CD4-positive, alpha-beta memory T cell (primary cell): ENCODE measurements at places on chromosomes 12 and 14.

GRCh38 chr12:121579981-121580868, 598 bp downstream of the KDM2B start:
- DNase-seq = peak; percentile 75

- DNase-seq = no peak
Observed at GRCh38 chr12:112837629-112838197, 46.2 kb downstream of the RPH3A start.

DNA sequence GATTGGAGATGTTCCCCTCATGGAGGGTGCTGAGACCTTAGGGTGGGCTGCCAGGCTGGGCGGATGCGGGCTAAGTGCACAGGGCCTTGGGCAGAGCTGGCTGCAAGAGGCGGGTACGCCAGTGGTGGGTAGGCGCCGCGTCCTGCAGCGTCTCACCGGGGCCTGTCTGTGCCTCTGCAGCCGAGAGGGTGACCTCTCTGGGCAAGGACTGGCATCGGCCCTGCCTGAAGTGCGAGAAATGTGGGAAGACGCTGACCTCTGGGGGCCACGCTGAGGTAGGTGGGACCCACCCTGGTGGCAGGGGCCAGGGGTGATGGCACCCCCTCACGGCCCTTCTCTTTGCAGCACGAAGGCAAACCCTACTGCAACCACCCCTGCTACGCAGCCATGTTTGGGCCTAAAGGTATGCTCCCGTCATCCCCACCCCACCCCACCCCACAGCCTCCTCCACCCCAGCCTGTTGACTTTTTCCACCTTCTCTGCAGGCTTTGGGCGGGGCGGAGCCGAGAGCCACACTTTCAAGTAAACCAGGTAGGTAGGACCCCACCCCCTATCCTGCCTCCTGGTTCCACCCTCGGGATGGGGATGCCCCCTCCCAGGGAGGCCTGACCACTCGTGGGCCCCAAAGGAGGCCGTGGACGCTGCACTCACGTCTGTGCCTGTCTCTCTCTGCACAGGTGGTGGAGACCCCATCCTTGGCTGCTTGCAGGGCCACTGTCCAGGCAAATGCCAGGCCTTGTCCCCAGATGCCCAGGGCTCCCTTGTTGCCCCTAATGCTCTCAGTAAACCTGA, 1.5 kb downstream of the CRIP1 start:
- peak; percentile 51 for DNase-seq

GRCh38 chr12:44117337-44117736, 281.5 kb downstream of the TMEM117 start:
- DNase-seq = no peak

- no peak for DNase-seq
Observed at GRCh38 chr14:71424941-71425340, 507.3 kb upstream of the RGS6 start.

DNA sequence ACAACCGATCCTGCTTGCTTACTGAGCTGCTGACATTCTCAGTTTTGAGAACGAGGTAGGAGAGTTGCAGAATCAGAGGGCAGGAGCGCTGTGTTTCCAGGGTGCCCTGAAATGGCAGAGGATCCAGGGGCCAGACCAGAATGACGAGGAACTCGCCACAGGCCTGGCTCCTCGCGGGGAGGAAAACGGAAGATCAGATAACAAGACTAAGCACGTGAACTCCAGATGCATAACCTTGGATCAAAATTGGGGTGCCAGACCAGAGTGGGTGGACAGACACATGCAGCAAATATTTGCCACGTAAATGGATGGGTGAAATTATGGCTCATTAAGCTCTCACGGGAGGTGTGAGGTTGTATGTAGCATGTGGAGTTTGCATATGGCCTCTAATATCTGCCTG, 46.5 kb downstream of the ELK3 start:
- no peak for DNase-seq

- DNase-seq = no peak
Observed at GRCh38 chr14:87283547-87283946, 709.4 kb downstream of the GALC start.

DNA sequence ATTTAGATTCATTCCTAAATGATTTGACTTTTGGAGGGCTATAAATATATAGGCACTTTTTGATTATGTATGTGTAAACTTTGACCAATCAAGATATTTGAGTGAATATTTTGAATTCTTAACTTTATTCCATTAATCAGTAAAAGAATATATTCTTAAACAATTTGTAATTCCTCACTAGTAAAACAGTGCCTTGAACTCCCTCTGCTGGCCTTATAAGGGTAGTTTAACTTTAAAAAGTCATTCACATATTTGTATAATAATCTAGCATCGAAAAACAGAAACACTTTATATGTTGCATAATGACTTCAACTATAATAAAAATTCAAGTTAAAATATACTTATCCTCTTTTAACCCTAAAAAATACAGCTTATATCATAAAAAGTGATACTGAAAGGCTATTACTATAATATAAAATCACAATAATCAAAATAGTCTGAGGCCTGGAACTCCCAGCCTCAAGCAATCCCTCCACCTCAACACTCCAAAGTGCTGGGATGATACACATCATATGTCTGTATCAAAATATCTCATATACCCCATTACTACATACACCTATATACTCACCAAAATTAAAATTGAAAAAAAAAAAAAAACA, 31.2 kb downstream of the CCDC59 start:
- no peak for DNase-seq

DNA sequence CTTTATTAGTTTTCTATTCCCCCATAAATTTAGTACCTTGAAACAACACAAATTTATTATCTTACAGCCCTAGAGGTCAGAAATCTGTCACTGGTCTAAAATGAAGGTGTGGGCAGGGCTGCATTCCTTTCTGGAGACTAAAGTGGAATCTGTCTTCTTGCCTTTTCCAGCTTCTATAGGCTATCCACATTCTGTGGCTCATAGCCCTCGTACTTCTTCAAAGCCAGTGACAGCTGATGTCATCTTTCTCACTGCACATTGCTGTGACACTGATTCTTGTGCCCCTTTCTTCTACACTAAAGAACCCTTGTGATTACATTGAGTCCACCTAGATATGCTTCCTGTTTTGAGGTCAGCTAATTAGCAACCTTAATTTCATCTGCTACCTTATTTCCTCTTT, 23.2 kb upstream of the DCN start:
- no peak for DNase-seq

DNA sequence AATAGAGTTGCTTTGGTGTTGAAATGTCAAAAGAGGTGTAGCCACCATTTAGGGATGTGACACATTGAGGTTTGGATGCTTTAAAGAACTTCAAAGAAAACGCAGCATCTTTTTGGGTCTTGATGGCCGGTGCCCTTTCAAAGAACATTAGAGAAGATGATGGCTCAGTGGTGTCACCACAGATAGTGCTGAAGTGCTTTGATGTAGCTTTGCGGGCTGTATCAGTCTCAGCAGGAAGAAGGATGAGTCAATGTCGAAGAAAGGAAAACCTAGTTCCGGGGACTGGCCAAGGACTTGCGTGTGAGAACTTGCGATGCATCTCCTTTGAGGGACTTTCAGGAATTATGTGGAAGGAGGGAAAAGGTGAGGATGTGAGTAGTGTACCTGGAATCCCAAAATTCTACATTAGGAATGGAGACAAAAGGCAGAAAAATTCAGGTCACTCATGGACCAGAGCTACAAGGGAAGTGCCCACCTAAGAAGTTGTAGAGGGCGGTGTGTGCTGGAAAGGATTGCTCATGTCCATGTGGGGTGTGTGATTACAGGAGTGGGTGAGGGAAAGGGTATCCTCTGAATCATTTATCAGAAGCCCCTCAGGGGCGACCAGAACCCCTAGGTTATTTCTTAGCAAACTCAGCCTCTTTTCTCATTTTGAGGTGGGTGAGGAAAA, 39.7 kb upstream of the GZMB start:
- peak; percentile 82 for DNase-seq

GRCh38 chr14:28635387-28635786, 131.2 kb upstream of the FOXG1 start:
- DNase-seq = peak; percentile 0

GRCh38 chr12:55061024-55061423, 41.2 kb downstream of the NEUROD4 start:
- DNase-seq = no peak

DNA sequence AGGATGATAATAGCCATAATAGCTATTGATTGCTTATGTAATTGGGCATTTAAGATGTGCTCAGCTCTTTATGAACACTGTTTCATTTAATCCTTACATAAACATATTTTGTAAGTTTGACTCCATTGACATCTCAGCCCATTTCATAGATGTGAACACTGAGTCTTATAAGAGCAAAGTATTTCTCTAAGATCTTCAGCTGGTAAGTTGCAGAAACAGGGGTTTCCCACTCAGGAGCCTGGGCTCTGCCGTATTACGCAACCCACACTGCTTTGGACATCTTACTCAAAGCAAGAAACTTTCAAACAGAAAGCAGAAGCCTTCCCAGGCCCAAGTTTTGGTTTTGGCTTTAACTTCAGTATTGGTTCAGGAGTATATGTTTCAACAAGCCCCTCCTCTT, 705.1 kb downstream of the MED13L start:
- no peak for DNase-seq

DNA sequence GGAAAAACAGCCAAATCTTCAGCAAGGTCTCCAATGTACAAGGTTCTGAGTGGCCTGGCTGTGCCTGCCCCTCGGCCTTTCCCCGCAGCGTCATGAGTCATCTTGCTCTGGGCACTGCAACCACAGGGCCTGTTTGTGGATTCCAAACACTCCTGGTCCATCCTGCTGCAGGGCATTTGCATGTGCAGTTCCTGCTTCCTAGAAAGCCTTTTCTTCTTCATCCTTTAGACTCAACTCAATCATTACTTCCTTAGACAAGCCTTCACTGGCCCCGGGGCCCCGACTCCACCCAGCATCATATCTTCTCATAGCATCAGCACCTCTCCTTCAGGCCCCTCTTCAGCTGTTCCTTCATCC, 101.8 kb upstream of the EGLN3 start:
- DNase-seq = no peak

DNA sequence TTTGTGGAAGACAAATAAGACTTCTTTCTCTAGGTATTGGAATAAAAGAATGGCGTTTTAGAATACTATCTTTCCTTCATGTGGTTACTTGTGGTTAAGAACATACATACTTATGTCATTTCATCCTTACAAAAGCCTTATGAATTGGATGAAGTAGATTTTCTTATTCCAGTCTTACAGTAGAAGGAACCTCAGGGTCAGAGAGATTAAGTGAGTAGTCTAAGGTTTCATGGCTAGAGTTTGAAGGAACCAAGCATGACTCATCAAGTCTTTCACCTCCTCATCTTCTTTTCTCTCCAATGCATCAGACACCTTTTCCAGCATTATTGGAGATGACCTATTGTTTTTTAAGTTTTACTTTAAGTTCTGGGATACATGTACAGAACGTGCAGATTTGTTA, 92.9 kb upstream of the NEDD1 start:
- no peak for DNase-seq

GRCh38 chr14:36702474-36702873, 40.8 kb downstream of the PAX9 start:
- no peak for DNase-seq

GRCh38 chr14:22479776-22480464, 109.1 kb downstream of the DAD1 start:
- no peak for DNase-seq
